ENCODE measurements at places on chromosomes 3 and 15. TPM values are rescaled to one million over a fixed set of nuclear protein-coding genes. Genes with fewer than 3 reads are reported as not detected.

LTK gene
- 0.59 TPM for total RNA-seq

STOML1 gene
- total RNA-seq = 5.5 TPM

KLHL40 gene
- not detected for total RNA-seq

DNAJC19 gene
- total RNA-seq = 70.0 TPM

SEMA6D gene
- total RNA-seq = 23.6 TPM

SLC38A3 gene
- 1.9 TPM for total RNA-seq

PCSK6 gene
- 9.8 TPM for total RNA-seq

ANKRD34C gene
- total RNA-seq = not detected

DPPA2 gene
- total RNA-seq = 3.1 TPM

ASTE1 gene
- total RNA-seq = not detected

PIERCE2 gene
- total RNA-seq = 3.2 TPM

HRG gene
- total RNA-seq = not detected

FSTL1 gene
- 309 TPM for total RNA-seq

PRTG gene
- 51.6 TPM for total RNA-seq

SNURF gene
- 21.8 TPM for total RNA-seq

SPTSSB gene
- total RNA-seq = 0.12 TPM

TRAIP gene
- 13.2 TPM for total RNA-seq

C2CD4A gene
- not detected for total RNA-seq

ANKRD63 gene
- total RNA-seq = not detected

RLBP1 gene
- total RNA-seq = not detected

ZNF80 gene
- total RNA-seq = not detected

NPTN gene
- total RNA-seq = 110 TPM

RHOA gene
- 392 TPM for total RNA-seq

ATG3 gene
- total RNA-seq = 36.3 TPM

SLC2A2 gene
- 0.48 TPM for total RNA-seq
